Caudate nucleus (tissue), 63 donors: ENCODE measurements at places on chromosomes 1 and 21.

GRCh38 chr1:182756423-182756822, 33.1 kb upstream of the NPL start:
- no peak for DNase-seq

DNA sequence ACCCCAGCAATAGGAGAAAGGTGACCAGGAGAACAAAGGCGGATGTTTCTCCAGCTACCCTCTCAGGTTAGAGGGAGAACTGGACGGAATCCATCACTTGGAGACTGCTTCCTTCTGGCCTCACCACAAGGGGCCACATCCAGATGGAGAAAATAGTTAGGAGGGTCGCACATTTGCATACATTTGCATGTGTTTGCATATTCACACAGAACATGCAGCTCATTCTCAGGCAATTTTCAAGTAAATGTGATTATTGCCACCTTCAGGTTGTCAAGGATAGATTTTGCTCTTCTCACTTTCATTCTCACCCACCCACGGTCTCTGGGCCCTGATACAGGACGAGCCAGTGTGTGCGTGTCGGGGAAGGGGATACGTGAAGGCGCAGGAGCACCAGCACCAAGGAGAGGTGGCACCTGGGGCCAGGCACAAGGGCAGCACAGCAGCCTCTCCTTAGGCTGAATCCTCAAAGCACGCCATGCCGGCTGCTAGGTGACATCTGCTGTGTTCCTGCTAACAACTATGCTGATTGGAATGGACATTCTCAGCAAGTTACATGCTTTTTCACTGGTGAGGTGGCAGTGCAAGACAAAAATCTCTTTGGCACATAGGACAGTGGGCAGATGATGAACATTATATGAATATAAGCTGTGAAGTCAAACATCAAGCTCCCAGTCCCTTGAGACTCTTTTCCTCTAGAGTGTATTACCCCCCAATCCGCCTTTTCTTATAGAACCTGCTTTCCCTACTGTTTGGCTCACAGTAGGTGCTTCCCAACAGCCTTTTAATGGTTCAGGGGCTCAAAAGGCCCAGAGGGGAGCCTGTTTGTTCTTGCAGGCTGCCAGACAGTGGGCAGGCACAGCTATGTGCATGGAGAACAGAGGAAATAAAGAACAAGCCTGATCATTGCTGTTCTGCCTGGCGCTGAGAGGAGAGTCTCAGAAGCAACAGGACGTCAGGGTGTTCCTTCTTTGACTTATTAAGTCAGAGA, 14.3 kb downstream of the ACKR1 start:
- DNase-seq: no peak

DNA sequence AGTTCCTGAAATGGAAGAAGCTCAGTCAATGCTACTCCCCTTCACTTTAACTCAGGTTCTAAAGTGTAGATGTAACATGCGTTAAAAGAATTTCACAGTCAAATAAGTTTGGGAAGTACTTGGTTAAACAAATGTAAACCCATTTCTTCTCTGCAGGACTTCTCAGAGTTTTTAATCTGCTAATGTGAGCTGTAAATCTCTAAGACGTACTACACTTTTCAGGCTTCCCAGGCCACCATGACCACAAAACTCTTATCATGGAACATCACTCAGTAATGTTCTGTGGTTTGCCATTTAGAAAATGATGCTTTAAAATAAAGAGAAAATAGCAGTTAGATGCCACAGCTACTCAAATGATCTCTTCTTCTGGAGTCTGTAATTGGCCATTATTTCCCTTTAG, 104.3 kb downstream of the HHIPL2 start:
- no peak for DNase-seq

- DNase-seq: no peak
Measured at GRCh38 chr1:53620061-53620855, 118.7 kb downstream of the GLIS1 start.

DNA sequence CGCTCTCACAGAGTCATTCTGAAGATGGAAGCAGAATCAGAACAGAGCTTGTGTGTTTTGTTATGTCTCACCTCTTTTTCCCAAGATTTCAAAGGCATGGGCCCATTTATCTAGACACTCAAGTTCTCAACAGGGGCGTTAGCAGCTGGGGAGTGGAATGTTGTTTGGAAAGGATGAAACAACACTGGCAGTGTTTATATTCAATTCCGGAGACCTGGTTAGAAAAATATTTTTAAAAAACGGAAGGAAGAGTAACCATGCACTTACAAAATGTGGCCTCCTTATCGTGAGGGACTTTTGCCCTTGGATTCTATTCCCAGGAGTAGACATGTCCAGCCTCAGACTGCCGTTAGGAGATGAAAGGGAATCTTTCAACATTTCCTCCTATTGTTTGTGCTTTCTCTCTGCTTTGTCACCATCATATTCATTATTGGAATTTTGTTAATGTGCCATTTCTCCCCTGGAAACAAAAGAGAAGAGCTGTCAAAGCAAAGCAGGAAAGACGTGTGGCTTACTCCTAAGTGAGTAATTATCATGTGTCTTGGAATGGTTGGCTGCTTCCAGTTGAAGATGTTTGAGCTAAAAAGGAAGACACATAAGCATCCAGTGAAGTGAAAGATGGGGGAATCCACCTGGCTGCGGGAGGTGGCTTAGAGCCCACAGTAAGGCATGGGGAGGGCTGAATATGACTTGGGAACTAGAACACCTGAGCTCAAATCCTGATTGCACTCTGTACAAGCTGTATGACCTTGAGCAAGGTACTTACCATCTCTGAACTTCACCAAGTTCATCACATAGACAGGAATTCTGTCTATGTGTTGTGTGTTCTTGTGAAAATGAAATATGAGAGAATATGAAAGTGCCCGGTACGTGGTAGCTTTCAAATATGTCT, 71.7 kb upstream of the JUN start:
- DNase-seq: no peak

- DNase-seq: no peak
Measured at GRCh38 chr1:241688940-241689368, 36.9 kb downstream of the WDR64 start.

GRCh38 chr1:4767308-4767707, 112.9 kb downstream of the AJAP1 start:
- DNase-seq: no peak

- DNase-seq: no peak
Measured at GRCh38 chr1:200917291-200917817, 22.7 kb downstream of the INAVA start.

- DNase-seq: no peak
Measured at GRCh38 chr1:105874621-105875020, 1181.9 kb upstream of the PRMT6 start.
